ENCODE measurements at places on chromosomes 4 and X.

DNA sequence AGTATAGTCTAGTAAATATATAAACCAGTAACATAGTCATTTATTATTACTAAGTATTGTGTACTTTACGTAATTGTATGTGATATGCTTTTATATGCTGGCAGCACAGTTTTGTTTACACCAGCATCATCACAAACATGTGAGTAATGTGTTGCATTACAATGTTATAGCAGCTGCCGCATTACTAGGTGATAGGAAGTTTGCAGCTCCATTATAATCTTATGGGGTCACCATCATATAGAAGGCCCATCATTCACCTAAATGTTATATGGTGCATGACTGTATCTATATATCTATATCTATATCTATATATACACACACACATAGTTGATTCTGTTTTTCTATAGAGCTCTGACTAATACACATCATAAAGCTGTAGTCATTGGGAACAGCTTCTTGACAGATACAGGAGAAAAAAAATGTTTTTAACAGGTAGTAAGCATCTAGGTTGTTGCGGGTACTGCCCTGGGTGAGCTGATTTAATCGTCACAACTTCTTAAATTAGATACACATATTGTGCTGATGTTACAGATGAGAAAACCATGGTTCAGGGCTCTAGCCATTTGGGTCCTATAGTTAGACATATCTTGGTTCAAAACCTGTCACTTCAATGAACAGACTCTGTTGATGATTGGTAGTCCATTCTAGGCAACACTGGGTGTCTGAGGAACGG lies 77.9 kb downstream of the CLNK start:
- no peak for DNase-seq

DNA sequence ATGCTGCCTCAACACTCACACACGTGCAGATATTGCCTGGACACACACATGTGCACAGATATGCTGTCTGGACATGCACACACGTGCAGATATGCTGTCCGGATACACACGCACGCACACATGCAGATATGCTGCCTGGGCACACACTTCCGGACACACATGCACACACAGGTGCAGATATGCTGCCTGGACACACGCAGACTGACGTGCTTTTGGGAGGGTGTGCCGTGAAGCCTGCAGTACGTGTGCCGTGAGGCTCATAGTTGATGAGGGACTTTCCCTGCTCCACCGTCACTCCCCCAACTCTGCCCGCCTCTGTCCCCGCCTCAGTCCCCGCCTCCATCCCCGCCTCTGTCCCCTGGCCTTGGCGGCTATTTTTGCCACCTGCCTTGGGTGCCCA lies 14.7 kb downstream of the FGFRL1 start:
- no peak for DNase-seq

DNA sequence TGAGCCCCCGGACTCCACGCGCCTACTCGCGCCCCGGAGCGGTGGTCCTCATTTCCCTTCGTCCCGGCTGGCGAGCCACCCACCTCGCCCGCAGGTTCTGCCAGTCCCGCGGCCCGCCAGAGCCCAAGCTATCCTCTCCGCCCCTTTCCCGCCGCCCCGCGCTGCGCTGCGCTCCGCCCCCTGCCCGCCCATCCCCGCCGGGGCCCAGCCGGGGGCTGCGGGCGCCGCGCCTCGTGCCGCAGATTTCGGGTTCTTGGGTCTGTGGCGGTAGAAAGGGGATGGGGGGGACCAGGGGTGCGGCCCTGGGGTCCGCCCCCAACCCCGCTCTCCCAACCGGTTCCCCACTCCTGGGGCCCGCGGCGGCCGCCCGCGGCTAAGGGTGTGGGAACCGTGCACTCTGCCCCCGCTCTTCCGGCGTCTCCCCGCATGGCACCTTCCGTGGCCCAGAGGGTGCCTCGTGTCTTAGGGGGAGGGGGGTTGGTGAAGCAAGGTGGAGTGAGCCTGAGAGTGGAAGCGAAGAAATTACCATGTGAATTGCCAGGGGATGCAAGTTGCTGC lies 650.8 kb upstream of the DIPK2B start:
- peak; percentile 74 for DNase-seq

DNA sequence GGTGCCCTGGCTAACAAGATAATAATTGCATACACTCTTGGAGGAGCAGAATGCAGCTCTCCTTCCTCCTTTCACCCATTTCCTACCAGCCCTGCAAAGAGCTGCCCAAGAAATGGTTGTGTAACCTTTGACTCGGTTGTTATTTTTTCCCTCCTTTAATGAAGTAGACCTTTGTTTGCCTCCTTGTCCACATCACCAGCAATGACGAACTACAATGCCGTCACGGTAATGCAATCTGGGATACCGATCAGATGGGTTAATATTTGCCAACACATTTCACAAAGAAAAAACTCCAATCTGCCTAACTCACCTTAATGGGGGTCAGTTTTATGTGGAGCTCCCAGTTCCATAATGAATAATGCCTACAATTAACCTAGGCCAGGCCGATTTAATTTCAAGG lies 32.0 kb downstream of the GPRIN3 start:
- DNase-seq = no peak

DNA sequence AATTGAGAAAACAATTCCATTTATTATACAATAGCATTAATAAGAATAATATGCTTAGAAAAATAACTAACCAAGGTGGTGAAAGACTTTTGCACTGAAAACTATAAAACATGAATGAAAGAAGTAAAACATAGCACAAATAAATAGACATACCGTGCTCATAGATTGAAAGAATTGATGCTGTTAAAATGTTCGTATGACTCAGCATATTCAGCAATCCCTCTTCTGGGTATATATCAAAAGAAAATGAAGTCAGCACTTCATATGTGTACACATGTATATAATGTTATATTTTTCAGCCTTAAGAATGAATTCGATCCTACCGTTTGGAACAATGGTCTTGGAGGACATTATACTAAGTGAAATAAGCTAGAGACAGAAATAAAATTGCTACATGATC lies 716.3 kb downstream of the GLUD2 start:
- DNase-seq = no peak

GRCh38 chr4:110424144-110424543 lies 51.8 kb upstream of the ENPEP start:
- no peak for DNase-seq
